ENCODE measurements at places on chromosomes 2 and 18. TPM values are rescaled to one million over a fixed set of nuclear protein-coding genes. Genes with fewer than 3 reads are reported as not detected.

GRCh38 chr18:74183130-74183529 is 34.8 kb downstream of the TIMM21 start:
- DNase-seq: no peak

- no peak for DNase-seq
Measured at GRCh38 chr2:159542101-159542500, 74.2 kb downstream of the BAZ2B start.

INHA gene
- total RNA-seq: not detected

GRCh38 chr2:43192744-43193651 is 33.4 kb downstream of the ZFP36L2 start:
- no peak for DNase-seq

TOGARAM2 gene
- total RNA-seq: 4.0 TPM

GRCh38 chr2:44618251-44619023 is 256.7 kb downstream of the CAMKMT start:
- DNase-seq: no peak

EVX2 gene
- total RNA-seq: not detected

PXDN gene
- 2.0 TPM for total RNA-seq

DNA sequence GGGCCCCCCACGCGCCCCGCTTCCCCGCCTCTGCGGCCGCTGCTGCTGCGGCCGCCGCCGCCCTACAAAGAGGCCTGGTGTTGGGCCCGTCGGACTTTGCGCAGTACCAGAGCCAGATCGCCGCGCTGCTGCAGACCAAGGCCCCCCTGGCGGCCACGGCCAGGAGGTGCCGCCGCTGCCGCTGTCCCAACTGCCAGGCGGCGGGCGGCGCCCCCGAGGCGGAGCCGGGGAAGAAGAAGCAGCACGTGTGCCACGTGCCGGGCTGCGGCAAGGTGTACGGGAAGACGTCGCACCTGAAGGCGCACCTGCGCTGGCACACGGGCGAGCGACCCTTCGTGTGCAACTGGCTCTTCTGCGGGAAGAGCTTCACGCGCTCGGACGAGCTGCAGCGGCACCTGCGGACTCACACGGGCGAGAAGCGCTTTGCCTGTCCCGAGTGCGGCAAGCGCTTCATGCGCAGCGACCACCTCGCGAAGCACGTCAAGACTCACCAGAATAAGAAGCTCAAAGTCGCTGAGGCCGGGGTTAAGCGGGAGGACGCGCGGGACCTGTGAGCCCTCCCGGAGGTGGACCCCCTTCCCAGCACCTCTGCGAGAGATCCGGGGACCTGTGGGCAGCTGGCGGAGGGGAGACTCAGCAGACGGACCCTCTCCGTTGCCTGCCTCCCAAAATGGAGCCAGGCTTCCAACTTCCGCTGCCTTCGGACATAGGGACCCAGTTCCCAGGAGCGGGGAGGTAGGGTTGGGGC is 1.9 kb downstream of the SP5 start:
- DNase-seq: peak; percentile 25

- no peak for DNase-seq
Measured at GRCh38 chr2:45283764-45284620, 274.7 kb upstream of the SIX2 start.

IL36G gene
- not detected for total RNA-seq

SKOR2 gene
- not detected for total RNA-seq

DNA sequence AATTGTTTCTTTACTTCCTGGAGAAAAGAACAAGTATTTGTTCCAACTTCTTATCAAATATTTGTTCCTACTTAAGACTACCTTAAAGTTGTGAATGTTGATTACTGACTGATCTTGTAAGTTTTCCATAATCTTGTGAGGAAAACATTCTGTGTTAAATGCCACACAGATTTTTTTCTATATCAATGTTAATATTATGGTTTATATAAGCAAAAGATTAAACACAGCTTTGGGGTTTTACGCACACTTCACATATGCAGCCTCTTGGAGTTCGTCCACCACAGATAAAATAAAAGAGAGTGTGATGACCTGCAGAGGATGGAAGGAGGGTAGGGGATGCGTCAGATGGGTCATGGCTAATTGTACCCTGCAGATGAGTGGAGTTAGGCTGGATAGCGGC is 780.0 kb upstream of the SALL3 start:
- no peak for DNase-seq

DNA sequence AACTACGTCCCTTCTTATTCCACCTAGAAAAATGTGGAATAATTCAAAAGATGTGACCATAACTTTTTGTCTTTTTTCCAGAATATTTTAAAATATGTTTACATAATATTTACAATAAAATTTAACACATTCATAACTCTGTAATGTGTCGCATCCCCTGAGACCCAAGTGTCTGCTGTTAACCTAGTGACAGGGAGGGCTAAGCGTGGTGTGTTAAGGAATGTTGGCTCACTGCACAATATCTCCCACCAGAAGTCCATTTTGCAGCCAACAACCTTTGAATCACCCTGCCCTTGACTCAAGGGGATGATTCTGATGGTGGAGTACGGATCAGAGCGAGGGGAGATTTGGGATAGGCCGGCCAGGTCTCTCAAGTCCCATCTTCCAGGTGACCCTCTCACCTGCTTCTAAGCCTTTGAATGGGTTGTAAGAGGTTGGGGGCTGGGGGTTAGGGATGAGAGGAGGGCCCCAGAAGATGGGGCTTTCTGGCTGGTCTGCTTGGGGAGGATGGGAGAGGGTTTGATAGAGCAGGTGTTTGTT is 43.3 kb downstream of the SERTAD2 start:
- DNase-seq: no peak

GRCh38 chr2:177501186-177501585 is 108.6 kb downstream of the AGPS start:
- no peak for DNase-seq
